Activated CD4-positive, alpha-beta T cell treated with anti-CD3 and anti-CD28 coated beads, Interleukin-2, amount 50 U/mL, for 24 hours (primary cell): ENCODE measurements at places on chromosomes 1 and 21.

DNA sequence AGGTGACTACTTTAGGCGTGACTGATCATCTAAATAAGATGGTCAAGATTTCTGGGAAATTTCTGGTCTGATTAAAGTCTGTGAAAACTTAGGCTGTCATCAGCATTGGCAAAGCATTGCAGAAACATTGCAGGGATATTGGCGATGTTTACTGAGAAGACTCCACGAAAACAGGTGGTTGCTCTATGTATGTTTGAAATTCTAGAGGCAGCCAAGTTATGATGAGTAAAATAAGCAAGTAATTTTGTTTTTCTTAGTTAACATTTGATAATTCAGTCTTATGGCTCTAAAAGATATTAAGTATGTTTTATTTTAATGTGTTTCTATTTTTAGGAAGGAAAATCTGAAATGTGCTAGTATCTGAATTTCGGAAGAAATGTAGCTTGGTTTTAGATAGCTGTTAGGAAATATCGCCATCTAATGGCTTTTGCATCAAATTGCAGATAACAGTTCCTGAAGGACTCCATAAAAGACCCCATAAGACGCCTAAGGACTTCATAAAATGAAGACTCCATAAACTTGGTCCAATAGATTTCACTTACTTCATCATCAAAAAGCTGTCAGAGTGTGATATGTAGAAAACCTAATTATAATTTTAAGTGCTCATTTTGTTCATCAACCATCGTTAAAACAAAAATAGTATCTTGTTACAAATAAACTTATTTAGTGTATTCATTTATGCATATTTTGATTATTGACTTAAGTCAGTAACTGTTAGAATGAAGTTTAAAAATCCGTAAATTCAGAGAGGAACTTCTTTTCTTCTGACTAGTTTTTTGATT lies 344.6 kb downstream of the RYR2 start:
- DNase-seq: no peak

DNA sequence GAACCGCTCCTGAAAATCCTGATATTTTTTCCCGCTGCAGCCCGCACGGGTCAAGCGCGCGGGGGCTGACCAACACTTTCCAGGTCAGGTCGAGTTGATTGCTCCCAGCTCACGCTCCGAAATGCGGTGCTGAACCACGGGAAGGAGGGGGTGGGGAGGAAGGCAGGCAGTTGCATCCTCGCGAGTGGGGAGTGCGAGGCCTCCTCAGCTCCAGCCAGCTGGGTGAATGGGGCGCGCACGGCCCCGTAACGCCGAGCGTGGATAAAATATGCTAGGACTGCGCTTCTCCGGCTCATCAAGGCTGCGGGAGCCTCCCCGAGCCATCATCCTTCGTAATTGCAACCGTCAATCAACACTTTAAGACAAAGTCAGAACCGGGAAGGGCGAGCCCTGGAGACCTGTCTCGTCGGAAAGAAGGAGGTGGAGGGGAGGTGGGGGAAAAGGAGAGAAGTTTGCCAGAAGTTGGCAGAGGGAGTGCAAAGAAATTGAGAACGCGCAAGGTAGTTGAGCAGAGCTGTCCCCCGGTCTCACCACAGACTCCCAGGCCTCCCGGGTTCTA lies 8.0 kb downstream of the NR5A2 start:
- DNase-seq: no peak

DNA sequence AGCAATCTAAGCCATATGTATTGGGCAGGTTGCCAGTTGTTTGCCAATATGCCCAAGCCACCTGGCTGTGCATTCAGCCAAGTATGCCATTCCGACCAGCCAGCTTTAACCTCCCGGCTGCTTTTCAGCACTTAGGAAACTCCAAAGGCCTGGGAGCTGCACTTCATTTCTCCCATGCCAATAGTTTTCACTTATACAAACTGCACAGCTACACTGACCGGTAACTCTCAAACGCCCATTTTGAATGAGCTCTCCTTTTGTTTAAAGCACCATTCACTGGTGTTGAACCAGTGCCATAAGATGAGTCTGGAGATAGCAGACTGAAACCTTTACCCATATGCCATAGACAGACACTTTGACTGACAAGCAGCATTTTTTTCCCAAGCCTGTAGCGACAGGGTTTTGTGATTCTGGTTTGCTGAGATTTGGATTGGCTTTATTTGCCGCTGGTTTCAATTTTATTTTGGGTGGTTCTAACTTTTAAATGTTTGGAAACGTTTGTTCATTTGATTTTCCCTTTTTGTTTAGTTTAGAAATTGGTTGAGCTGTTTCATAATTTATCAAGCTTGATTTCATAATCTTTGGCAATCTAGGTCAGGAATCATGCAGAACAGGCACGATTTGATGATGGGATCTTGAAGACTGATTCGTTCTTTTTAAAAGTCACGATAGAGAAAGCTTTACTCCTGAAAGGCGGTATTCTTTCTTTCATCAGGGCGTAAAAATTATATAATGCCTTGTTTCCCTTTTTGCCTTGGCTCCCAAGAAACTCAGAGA lies 144.6 kb downstream of the NFIA start:
- no peak for DNase-seq

DNA sequence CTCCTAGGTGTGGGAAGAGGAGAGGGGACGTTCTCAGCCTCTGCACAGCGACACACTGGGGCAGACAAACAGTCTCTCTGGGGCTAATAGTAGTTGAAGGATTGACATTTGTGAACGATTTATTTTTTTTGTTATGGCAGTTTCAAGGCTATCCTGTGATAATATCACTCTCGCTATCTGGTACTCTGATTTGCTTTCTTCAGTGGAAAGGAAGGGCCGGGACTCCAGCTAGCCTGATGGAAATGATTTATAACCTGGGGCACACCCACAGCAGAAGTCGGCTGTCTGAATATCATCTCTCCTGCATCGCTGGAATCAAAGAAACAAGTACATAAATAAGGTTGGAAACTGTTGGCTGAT lies 122.7 kb downstream of the KCNN3 start:
- no peak for DNase-seq

DNA sequence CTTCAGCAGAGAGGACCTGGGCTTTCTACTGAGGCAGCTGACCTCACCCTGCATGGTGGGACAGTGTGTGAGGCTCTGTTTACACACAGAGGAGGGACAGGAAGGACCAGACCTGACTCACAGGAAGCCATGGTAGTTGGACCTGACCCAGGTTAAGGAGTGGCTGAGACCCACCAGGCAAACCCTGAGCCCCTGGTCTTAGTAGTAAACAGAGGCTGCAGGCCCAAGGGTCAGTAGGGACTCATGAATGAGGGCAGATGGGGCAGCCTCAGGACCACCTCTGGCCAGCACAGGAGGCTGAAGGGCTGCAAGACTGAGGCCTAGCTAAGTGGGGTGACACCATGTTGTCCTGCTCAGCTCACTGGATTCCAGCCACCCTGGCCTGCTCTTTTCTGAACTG lies 273.2 kb downstream of the GRIK3 start:
- DNase-seq: no peak

GRCh38 chr1:183090391-183091006 lies 67.3 kb downstream of the LAMC1 start:
- DNase-seq: no peak

- DNase-seq: no peak
Observed at GRCh38 chr21:39258207-39258606, 55.2 kb downstream of the BRWD1 start.

DNA sequence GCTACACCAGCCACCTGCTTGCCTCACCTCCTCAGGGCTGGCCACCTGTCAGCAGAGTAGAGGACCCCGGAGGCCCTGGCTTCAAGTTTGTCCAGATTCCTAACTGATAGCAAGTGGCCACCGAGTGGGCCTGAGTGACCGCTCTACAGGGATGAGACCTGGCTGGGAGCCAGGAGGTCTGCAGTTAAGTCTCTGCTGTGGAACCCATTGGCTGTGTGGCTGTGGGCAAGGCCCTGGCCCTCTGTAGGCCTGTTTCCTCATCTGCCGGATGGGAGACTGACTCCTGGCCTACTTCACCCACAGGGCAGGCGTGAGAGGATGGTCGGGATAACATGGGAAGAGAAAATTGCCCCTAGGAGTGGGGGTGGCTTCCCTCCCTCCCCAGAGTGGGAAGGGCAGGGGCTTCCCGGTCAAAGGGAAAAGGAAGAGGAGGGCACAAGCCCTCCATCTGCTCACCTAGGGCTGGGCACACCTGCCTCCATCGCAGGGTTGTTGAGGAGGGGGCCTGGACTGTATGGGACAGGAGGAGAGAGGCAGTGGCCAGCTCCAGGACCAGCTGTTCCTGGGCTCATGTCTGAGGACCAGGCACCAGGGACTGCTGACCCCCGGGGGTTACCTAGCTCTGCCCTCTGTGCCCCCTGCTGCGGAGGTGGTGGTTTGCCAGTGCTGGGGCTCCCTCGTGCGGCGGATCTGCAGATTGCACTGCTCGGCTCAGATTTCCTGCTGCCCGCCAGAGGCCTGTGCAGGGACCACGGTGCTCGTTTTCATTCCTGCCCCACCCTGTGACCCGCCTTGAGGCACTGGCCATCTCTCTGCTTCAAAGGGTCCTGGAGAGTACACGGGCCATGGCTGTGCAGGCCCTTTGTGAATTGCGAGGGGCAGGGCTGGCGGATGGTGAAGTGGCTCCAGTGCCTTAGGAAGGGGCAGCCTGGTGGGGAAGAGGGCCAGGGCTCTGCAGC lies 9.1 kb upstream of the MTFR1L start:
- peak; percentile 73 for DNase-seq

GRCh38 chr1:68358439-68358838 lies 91.3 kb downstream of the RPE65 start:
- DNase-seq: no peak

DNA sequence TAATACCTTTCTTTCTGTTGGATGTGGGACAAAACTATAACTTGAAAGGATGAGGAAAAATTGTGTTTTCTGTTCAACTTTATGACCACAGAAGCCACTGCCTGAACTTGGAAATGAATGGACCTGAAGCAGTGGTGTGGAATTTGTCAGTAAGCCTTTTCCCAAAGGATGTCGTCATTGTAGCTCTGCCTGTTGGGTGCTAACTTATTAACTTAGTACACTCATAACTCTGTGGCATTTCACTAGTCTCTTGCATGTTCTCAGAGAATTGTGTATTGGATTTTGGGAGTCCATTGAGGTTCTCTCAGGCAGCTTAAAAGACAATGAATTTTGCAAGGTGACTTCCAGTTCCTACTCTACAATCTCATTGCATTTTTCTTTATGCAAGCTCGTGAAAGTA lies 49.6 kb downstream of the KCNK2 start:
- DNase-seq: no peak
